ENCODE measurements at places on chromosomes 11 and 22.

DNA sequence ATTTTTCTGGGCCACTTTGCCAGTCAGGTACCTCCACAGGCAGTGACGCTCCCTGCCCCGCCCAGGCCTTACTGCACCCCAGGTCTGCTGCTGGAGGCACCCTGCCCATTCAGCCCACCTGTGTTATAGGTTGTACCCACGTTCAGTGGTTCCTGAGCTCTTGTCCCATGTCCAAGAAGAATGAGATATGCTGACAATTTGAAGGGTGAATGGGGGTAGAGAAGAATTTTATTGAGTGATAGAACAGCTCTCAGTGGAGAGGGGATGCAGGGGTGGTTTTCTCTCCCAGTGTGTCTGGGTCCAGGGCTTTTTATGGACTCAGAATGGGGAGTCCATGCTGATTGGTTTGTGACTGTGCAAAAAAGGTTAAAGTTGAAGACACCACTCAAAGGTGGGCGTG, 149.7 kb downstream of the LDLRAD3 start:
- DNase-seq, result no peak

DNA sequence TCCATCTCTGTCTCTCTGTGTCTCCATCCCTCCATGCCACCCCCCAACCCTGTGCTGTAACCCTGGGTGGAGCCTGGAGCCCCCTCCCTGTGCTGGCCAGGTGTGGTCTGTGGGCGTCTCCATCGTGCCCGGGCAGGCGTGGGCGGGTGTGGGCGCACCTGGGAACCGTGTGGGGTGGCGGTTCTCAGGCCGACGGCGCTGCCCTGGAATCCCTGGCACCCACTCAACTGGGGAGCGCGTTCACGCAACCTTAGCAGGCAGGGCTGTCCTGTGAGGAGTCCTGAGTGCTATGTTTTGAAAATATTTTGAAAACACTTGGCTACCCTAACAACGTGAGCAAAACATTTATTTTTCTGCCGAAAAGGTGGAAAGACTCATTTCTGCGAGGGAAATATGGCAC, 4.7 kb downstream of the TNNT3 start:
- DNase-seq, result no peak

DNA sequence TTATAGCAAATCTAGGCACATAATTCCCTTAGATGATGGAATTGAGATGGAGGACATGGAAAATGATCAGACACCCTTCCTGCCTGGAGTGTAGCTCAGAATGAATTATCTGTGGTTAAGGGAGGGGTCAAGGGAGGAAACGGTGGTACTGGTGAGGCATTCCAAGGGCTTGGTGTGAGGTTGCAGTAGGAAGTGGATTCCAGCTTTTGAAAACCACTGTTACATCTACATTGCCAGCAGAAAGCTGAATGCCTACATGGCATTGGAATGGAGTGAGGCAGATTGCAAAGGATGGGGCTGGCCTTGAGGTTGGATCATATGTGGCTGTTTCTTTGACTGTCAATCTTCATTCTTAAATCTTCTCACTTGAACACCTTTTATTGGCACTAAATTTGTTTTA, 684.4 kb downstream of the NTM start:
- DNase-seq, result no peak

DNA sequence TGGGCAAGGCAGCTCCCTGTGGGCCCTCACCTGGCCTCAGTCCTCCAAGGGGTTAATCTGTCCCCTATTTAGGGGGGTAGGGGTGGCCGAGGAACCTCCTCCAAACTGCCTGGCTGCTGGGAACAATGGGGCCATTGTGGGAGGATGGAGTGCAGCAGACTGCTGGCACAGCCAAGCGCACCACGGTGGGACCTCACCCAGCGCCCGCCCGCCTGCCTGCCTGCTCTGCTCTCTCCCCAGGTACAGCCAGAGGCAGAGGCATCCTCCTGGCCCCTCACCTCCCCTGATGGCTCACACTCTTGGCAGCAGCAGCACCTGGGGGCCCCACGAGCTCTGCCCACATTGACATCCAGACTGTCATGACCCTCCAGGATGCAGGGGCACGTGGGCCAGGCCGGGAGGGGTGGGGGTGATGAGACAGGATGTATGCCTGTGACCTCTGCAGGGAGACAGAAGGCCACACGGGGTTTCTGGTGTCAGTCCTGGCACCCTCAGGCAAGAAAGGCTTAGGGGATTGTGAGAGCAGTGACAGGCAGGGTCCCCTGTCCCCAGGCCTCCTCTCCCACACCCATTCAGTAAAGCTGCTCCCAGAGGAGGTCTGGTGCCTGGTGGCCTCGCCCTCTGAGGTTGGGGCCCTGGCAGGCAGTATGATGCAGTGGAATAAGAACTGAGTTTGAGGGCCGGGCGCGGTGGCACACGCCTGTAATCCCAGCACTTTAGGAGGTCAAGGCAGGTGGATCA, 11.4 kb downstream of the BCL9L start:
- DNase-seq, result no peak

- no peak for DNase-seq
These were observed 4.1 kb upstream of the TBX1 start for GRCh38 chr22:19756288-19757128.

DNA sequence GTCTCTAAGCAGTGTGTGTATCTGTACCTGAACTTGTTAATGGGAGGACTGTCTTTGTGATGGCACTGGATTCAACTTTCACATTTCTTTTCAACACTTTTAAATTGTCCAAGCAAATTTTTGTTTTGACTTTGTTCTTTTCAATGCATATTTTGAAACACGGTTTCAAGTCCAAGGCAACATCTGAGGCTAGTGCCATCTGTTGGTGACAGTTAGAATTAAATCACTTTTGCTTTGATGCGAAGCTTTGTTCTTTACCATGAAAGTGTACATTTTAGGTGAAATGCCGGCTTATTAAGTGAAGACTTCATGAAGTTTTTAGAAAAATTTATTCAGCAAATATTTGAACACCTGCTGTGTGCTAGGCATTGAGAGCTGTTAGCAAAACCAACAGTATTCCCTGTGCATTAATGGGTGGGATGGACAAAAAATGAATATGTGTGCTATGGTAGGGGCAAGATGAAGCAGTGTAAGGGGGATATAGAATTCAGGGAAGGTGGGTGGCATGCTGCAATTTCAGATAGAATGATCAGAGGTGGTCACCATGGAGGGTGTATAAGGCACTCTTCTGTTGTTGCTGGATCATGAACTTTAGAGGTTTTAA, 70.2 kb downstream of the DDX10 start:
- DNase-seq, result no peak

DNA sequence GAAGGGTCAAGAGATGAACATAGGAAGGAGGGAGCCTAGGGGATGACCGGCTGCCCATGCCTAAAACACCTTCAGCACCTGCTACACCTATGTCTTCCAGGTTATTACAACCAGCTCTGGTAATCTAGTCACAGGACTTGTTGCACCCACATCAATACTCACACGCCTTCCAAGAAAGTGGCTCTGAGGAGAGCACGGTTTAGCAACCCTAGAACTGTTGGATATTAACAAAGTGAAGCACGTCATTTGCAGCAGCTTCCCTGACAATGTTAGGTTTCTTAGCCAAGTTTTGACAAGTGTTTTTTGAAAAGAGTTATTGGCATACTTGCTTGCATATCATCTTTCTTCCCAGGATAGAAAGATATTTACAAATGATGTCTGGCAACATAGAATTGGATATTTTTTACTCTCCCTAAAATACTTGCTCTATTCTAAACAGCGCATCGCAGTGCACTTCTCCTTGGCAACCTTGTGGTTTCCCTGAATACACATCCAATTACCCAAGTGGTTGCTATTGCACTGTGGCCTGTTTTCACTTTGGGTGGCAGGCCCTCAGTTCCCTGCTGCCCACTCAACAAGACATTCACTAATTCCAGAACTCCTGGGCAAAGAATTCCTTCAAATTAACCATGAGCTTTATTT, 94.3 kb upstream of the ARHGAP42 start:
- DNase-seq, result no peak

GRCh38 chr11:76626921-76627401, 43.6 kb downstream of the LRRC32 start:
- DNase-seq, result no peak

GRCh38 chr11:117678658-117679406, 118.2 kb downstream of the DSCAML1 start:
- no peak for DNase-seq

DNA sequence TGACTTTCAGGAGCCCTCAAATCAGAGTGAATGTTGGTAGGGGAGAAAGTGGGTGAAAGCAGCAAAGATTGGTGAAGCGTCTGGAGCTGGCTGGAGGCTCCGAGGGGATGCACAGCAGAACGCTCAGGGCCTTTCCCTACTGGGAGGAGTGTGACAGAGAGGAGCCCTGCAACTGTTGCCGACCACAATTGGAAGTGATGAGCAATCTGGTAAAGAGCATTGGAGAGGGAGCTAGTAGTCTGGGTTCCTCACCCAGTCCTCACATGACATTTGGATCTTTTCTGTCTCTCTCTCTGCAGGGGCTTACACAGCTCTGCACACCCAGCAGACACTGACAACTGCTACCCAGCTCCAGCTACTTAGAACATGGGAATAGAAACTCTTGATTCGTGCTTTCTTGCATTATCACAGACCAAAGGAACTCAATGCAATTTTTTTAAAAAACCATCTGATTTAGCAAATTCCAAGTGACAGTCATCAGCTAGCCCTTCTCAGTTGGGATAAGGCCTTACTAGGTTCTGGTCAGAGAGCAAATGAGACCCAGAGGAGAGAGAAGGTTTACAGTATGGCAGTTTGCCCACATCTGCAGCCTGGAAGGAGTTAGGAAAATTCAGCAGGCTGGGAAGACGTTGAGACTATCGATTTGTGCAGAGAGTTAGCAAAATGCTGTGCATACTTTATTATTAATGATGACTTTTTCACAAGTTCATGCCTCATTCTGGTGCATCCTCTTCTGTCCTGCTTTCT, 278.0 kb upstream of the PLET1 start:
- no peak for DNase-seq

GRCh38 chr22:34427841-34428240, 507.6 kb upstream of the LARGE1 start:
- DNase-seq, result no peak

DNA sequence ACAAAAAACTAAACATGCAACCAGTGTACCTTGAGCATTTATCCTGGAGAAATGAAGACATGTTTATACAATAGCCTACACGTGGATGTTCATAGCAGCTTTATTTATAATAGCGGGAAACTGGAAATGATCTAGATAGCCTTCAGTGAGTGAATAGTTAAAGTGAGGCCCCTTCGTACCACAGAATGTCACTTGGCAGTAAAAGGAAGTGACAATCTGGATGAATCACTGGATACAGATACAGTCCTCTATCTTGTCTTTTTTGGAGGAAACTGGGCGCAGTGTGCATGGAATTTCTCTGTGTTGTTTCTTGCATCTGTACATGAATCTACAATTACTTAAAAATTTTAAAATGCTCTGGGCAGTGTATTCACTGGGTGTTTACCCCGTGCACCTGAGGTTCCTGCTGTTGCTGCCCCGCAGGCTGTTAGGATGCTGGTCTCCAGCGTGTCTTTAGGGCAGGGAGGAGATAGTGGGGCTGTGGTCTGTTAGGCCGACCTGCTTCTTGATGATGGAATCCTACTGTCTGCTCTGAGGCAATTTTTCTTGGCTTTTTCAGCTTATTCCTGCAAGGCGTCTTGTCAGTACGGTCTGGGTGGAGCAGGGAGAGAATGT, 23.2 kb downstream of the DERL3 start:
- DNase-seq, result no peak

GRCh38 chr11:12950670-12951069, 58.4 kb upstream of the RASSF10 start:
- DNase-seq, result no peak

GRCh38 chr11:130719220-130719915, 196.9 kb downstream of the SNX19 start:
- no peak for DNase-seq

- DNase-seq, result no peak
These were observed 19.0 kb downstream of the LINC01488 start for GRCh38 chr11:69500285-69501120.

DNA sequence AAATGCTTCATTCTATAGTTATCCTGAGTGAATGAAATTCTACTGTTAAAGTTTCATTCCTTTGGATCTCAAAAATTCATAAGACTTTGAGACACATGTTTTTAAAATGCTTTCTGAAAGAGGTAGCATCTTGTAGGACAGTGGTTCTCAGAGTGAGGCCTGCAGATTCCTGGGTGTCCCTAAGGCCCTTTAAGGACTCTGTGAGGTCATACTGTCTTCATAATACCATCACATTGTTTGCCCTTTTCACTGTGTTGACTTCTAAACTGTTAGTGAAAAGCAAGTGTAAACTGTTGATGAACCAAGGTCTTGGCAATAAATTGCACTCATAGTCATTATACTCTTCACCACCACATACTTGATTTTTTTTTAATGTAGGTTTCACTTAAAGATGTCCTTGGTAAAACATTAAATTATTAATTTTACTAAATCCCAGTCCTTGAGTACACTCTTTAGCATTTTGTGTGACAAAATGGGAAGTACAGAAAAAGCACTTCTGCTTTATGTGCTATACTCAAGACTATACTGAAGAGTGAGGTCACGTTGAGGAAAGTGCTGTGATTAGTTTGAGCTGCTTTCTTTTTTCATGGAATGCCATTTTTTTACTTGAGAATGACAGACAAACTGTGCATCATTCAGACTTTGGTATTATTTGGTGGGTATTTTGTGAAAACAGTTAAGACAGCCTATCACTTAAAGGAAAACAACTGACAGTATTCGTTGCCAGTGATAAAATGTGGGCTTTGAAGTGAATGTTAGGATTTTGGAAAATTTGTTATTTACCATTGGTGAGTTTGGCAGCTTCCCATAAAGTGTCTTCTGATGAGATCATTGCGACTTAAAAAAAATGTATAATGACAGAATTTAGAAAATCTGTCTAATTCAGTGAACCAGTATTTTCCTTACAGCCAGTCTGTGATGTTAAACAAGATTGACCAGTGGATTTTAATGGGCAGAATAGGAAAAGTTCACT, 61.1 kb downstream of the SPECC1L start:
- no peak for DNase-seq
